Natural killer cell treated with Interleukin-12 subunit alpha and Interleukin-12 subunit beta and Interleukin-15 and Interleukin-18, amount 100 ng/mL, for 72 hours (primary cell): ENCODE measurements at places on chromosomes 5 and 9.

GRCh38 chr5:146112476-146112875 is 7.1 kb upstream of the PLAC8L1 start:
- DNase-seq, result no peak
- no peaks in the 10 kb centered on the region for H3K27me3 ChIP-seq
- H3K36me3 ChIP-seq, result peaks cover 6% of the 10 kb centered on the region

GRCh38 chr5:105754056-105754455 is 1916.7 kb downstream of the EFNA5 start:
- no peaks in the 10 kb centered on the region for H3K4me1 ChIP-seq
- no peaks in the 10 kb centered on the region for H3K27me3 ChIP-seq
- DNase-seq, result no peak
- no peak overlapping the region for H3K27ac ChIP-seq
- no peaks in the 10 kb centered on the region for H3K36me3 ChIP-seq
- no peak overlapping the region for H3K4me3 ChIP-seq

DNA sequence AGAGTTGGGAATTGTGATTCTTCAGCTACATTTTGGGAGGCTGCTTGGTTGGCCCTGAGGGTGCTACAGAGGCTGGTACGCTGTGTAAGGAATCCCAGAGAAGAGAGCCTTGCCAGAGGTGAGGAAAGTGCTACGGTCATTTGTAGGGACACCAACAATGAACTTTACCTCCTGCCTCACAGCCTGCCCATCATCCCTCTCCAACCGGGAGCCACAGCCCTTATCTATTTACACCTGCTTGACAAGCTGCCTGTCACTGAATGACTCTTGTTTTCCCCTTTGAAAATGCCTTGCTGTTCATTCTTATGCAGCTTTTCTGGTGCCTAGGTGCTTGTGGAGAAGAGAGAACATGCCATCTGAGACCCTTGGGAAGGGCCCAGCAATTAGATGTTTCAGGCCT is 110.8 kb downstream of the PCSK1 start:
- H3K36me3 ChIP-seq, result no peaks in the 10 kb centered on the region
- no peak for DNase-seq
- peaks cover 9% of the 10 kb centered on the region for H3K27me3 ChIP-seq
- no peak overlapping the region for H3K4me3 ChIP-seq

- H3K4me3 ChIP-seq, result no peak overlapping the region
- no peaks in the 10 kb centered on the region for H3K4me1 ChIP-seq
- no peak overlapping the region for H3K27ac ChIP-seq
- no peaks in the 10 kb centered on the region for H3K27me3 ChIP-seq
- DNase-seq, result no peak
These were observed 619.4 kb upstream of the KLF4 start for GRCh38 chr9:108108852-108109448.

- H3K4me3 ChIP-seq, result no peak overlapping the region
- DNase-seq, result no peak
- H3K27me3 ChIP-seq, result peaks cover 50% of the 10 kb centered on the region
- peaks cover 21% of the 10 kb centered on the region for H3K4me1 ChIP-seq
- peaks cover 6% of the 10 kb centered on the region for H3K36me3 ChIP-seq
These were observed 1.6 kb downstream of the LMX1B start for GRCh38 chr9:126615245-126615790.

DNA sequence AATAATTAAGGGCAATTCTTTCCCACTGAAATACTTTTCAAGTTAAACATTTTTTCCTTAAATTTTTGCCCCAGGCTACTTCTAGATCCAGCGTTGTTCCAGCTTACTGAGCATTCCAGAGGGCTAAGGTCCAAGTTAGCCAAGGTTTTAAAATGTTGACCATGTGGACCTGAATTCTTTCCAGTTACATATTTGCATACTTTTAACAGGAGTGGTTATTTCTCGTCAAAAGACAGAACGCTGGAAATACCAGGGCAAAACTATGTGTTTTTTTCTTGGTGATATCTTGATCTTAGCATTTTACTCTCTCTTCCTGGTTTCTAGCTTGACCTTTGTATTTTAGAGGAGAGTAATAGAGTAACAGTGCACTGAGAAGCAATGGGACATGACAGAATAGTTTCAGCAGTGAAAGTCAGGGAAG is 32.8 kb downstream of the TMC1 start:
- H3K36me3 ChIP-seq, result no peaks in the 10 kb centered on the region
- H3K27me3 ChIP-seq, result no peaks in the 10 kb centered on the region

DNA sequence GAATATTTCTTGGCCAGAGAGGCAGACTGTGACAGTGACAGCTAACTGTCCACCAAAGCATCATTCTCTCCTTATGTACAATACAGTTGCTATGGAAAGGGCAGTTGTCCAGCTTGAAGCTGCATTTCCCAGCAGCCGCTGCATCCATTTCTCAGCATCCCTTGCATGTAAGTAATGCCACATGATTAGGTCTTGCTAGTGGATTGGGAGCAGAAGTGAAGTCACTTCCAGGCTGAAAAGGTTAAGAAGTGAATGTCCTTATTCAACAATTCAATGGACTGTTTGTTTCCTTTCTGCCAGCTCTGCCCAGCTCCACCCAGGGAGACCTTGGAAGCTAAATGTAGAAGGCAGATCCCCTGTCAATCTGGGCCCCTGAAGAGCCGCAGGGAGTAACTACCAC is 26.1 kb upstream of the RETREG1 start:
- H3K27me3 ChIP-seq, result no peaks in the 10 kb centered on the region
- no peak overlapping the region for H3K27ac ChIP-seq
- no peaks in the 10 kb centered on the region for H3K36me3 ChIP-seq
- DNase-seq, result no peak
- no peak overlapping the region for H3K4me3 ChIP-seq
- H3K4me1 ChIP-seq, result no peaks in the 10 kb centered on the region

DNA sequence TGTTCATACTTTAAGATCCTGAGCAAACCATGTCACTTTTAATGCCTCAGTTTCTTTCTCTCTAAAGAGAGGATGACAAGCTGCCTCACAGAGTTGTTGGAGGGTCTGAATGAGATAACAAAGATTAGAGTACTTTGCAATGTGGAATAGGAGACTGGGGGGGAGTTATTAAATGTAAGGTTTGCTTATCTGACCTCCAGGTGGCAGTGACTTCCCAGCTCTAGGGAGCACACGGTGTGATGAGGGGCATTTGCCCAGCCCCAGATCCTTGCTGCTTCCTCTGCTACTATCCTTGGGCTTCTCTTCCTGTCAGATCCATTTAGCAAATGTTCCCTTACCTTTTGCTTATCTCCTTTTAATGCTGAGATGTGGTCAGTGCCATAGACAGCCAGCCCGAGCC is 30.7 kb downstream of the ENHO start:
- no peaks in the 10 kb centered on the region for H3K4me1 ChIP-seq
- no peak overlapping the region for H3K27ac ChIP-seq
- no peak overlapping the region for H3K4me3 ChIP-seq
- H3K36me3 ChIP-seq, result no peaks in the 10 kb centered on the region
- peaks cover 16% of the 10 kb centered on the region for H3K27me3 ChIP-seq
